Stimulated activated CD8-positive, alpha-beta memory T cell treated with anti-CD3 and anti-CD28 coated beads, Interleukin-4, amount 100 ng/mL, for 48 hours (primary cell): ENCODE measurements at places on chromosomes 2 and 18.

DNA sequence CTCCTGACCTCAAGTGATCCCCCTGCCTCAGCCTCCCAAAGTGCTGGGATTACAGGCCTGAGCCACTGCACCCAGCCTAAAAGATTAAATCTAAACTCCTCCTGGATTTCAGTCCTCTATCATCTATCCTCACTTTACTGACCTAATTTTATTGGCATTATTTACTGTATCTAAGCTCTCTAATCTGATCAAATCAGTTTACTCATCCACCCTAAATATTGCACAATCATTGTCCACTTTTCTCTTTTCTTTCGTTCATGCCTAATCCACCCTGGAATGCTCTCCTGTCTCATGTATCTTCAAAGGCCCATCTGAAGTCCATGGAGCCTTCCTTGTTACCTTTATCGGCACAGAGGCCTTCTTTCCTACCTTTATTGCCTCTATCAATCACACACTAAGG is 31.6 kb upstream of the GPR155 start:
- no peak for DNase-seq

- DNase-seq = no peak
Observed at GRCh38 chr2:170377500-170378207, 199.7 kb downstream of the MYO3B start.

- DNase-seq = peak; percentile 40
Observed at GRCh38 chr2:60735496-60736250, 20.4 kb upstream of the PAPOLG start.

GRCh38 chr2:99971326-99971900 is 171.0 kb downstream of the AFF3 start:
- no peak for DNase-seq

- no peak for DNase-seq
Observed at GRCh38 chr2:233821709-233822100, 32.6 kb downstream of the HJURP start.

DNA sequence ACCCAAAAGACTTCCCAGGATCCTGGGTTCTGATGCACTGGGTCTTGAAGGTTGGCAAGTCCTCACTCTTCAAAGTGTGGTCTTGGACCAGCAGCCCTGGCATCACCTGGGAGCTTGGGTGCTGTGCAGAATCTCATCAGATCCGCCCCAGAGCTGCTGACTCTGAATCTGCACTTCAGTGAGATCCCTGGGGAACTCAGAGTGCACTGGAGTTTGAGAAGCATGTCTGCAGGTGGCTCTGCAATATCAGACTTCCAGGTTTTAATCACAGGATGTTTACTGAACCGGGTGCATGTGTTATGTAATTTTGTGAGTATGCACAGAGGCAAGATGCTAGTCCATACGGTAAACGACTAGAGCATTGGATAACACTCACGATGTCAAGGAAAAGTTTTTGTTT is 58.0 kb upstream of the BOD1L2 start:
- DNase-seq = no peak
